ENCODE measurements at places on chromosomes 7 and 10.
A peak's percentile ranks its signal among the peaks of the same experiment; 100 is the strongest.

DNA sequence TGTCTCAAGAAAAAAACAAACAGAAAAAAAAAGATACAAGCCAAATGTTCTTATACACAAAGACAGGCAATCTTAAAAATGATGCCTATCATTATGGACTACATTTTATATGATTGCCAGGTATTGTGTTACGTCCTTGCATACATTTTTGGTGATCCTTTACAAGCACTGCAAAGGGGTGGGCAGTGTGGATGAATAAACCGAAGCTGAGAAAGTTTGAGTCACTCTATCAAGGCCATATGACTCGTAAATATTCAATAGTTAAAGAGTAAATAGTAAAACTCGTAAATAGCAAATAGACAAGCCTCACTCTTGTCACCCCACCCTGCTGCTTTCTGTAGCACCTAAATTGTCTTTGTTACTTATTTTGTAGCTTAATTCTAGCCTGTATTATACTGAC lies 326.2 kb downstream of the FRMD4A start:
- DNase-seq, result no peak

DNA sequence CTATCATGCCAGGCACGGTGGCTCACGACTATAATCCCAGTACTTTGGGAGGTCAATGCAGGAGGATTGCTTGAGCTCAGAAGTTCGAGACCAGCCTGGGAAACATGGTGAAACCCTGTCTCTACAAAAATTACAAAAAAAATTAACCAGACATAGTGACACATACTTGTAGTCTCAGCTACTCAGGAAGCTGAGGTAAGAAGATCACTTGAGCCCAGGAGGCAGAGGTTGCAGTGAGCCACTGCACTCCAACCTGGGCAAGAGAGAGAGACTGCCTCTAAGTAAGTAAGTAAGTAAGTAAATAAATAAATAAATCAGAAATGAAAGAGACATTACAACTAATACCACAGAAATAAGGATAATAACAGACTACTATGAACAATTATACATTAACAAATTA lies 36.2 kb downstream of the PDLIM1 start:
- no peak for DNase-seq

DNA sequence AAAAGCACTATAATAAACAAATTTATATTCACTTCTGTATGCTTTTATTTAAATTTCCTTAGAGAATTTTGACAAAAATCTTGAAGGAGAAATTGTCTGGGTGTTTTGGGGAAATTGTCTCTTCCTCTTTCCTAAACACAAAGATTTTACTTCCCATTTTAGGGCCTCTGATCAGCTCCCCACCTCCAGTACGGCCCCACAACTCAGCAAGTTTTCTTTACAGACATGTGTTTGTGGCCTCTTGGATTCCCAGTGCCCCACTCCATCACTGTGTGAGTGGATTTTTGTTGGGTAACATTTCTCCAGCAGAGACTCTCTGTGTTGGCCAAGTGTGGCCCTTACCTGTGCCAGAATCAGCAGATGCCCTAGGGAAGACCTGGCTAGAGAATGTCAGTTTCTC lies 182.8 kb upstream of the CDC14C start:
- DNase-seq, result no peak

- DNase-seq, result no peak
These were observed 161.4 kb downstream of the PIP4K2A start for GRCh38 chr10:22552888-22553378.

GRCh38 chr10:85645053-85645452 lies 721.5 kb downstream of the GRID1 start:
- no peak for DNase-seq

- DNase-seq, result no peak
These were observed 55.4 kb downstream of the NKX6-2 start for GRCh38 chr10:132730573-132730953.

- no peak for DNase-seq
These were observed 58.3 kb upstream of the NANOS1 start for GRCh38 chr10:118971187-118971586.

DNA sequence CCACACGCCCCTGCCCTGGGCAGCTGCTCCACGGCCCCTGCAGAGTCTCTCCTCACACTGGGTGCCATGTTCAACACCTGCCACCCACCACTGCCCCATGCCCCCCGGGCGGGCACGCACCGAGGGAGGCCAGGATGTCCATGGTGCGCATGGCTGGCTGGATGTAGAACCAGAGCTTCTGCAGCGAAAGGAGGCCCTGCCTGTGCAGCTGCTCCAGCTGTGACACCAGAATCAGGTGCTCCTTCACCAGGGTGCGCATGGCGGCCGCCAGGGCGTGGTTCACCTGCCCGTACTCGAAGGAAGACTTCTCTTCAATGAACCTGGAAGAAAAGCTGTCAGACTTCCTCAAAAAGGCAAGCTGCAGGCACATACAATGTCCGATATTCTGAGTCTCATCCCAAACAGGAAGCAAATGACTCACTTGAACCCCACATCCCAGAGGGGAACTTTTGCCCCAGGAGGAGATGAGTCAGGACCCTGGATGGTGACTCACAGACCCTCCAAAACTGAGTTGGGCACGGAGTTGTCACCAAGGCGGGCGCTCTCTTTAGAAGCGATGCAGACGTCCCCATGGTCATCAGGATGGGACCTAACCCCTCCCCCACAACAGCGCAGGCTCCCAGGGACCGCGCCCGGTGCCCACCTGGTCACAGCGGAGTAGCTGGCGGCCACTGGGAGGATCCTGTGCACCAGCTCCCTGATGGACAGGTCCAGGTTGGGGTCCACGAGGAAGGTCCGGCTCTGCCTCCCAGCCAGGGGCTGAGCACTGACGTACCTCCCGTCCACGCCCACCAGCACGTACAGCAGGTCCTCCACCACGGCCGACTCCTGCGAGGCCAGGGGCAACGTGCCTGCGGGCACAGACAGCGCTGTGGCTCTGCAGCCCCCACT lies 15.5 kb downstream of the TUBGCP2 start:
- no peak for DNase-seq

DNA sequence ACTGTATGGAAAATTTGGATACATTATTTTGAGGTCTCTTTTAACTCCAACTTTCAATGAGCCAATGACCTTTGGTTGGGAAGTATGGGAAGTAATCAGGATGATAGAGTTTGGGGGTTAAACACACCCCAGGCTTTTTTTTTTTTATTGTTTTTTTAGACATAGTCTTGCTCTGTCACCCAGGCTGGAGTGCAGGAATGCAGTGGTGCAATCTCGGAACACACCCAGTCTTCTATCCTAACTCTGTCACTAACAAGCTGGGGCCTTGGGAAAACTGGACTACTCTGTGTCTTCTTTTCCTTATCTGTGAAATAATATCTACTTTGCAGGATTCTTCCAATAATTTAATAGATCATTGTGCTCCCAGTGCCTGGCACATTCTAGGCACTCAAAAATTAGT lies 37.6 kb upstream of the AGBL3 start:
- no peak for DNase-seq

DNA sequence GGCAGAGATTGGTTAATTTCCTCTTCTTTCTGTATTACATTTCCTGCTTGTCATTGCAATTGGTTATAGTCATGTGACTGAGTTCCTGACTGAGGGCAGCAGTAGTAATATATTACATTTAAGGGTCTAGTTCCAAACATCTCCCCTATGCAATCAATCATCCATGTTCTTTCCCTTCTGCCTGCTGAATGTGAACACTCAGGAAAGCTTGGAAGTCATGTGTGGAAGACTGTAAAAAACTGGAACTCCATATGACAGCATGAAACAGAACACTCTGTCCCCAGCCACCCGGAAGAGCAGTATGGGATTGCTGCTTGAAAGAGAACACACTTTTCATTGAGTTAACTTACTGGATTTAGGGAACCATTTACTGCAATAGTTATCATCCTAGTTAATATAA lies 459.7 kb upstream of the SEMA3A start:
- DNase-seq, result no peak

GRCh38 chr10:70169649-70170364 lies 507 bp downstream of the SAR1A start:
- no peak for DNase-seq

- no peak for DNase-seq
These were observed 26.9 kb downstream of the ABLIM1 start for GRCh38 chr10:114631090-114631665.

GRCh38 chr7:127927348-127927696 lies 103.9 kb downstream of the LRRC4 start:
- DNase-seq, result no peak

DNA sequence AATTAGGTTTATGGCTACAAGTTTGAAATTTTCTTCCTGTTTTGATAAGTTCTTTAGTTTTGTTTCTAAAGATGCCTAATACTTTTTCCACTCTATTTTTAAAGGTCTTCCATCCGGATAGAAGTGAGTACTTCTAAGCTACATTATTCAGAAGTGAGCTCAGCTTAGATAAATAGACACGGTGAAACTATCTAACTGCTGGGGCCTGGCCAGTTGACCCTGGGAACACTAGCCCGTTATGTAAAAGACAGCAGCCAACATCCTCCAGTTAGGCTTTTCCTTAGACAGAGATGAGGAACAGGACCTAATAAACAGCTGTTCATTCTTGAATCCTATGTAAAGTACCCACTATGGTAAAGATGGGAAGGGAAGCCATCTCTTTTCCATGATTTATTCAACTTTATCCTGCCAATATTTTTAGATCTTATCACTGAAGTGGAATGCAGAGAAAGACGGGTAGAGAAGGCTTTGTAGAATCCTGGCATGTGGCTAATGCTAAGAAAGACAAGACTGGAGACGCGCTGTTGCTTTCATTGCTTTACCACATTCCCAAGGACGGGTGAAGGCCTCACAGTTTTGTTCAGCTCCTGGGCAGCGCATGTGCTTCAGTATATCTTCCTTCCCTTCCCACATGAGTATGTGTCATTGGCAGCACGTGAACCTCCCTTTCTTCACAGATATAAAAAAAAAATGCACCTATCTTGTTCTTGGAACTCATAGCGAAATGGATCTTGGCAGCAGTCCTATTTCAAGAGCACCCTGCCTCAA lies 340.0 kb upstream of the MEOX2 start:
- no peak for DNase-seq

DNA sequence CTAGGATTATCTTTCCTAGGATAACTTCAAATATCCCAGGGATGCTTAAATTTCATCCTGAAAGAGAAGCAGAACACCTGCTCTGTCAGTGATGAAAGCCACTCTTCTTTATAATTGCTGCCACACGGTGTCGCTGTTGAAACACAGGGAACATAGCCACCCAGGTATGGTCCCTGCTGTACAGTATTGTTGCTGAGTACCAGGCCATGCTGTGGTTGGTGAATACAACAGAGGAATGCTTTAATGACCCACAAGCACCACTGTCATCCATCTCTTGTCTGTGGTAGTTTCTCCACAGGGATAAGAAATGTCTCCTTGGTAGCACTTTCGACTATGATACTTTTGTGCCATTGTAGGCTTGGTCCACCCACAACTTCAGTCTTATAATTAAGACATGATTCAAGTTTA lies 70.6 kb upstream of the STARD3NL start:
- peak; percentile 90 for DNase-seq

GRCh38 chr7:75743455-75743859 lies 4.7 kb upstream of the HIP1 start:
- DNase-seq, result no peak

- DNase-seq, result no peak
These were observed 36.0 kb downstream of the MKLN1 start for GRCh38 chr7:131363719-131364118.

DNA sequence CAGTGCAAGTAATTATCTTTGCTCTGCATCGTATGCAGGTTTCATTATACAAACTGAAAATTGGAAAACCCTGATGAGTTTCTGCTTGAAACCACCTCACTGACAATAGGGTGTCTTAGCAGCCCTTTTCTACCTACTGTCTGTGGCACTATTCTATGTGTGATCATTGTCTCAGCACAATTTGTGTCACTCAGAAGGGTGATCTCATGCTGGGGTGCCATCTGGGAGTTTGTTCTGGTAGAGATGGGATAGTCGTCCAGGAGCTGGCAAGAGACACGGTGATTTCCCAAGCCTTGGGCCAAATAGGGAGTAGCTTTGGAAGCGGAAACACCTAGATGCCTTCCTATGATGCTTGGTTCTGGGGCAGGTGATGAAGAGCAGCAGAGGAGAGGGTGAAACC lies 186.3 kb downstream of the FRMD4A start:
- DNase-seq, result no peak

DNA sequence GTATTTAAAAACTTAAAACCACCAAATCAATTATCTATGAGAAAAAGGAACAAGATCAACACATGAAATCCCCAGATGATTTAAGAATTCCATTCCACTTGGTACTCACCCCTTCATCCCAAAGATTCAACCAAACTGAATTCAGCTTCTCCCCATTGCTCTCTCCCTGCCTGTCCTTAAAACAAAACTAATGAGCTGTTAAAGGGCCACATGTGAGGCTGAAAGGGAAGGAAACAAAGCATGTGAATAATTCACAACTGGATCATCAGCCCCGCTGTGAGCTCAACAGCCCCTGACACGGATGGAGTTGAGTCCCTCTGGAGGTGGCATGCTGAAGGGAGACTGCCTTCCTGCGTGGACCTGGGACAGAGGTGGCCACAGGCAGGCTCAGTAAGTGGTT lies 32.9 kb downstream of the VOPP1 start:
- DNase-seq, result no peak

GRCh38 chr7:116859323-116859722 lies 3.1 kb upstream of the CAPZA2 start:
- DNase-seq, result no peak

- DNase-seq, result no peak
These were observed 2.9 kb downstream of the DEPP1 start for GRCh38 chr10:44975431-44976331.

GRCh38 chr7:122653685-122654084 lies 45.2 kb downstream of the RNF133 start:
- no peak for DNase-seq

GRCh38 chr10:88478256-88478655 lies 104.9 kb downstream of the RNLS start:
- DNase-seq, result no peak

DNA sequence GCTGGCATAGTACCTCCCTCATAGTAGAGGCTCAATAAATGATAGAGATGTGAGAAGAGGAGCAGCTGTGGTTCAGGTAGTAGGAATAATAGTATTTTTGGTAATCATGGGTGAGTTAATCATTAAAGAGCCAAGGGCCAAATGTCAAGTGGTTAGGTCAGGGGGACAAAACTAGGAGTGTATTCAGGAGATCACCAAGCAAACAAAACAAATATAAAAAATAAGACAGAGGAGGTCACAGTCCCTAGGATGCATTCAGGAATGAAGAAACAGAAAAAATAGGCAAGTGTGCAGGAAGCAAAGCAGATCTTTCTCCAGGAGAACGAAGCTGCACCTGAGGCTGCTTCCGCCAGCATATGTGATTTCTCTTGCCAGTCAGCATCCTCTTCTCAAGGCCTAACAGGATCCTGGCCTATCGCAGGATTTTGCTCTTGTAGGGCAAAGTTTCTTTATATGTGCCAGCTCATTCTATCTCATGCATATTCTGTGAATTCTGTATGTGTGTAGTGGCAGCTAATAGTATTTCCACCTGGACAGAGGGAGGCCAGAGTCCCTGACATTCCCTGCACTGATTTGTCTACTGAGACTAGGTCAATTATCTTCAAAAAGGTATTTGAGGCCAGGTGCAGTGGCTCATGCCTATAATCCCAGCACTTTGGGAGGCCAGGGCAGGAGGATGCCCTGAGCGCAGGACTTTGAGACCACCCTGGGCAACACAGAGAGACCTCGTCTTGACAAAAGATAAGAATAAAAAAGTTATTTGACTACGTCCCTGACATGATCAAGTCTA lies 82.7 kb downstream of the AKR1D1 start:
- no peak for DNase-seq

Measured in omental fat pad (tissue), 4 donors.